AG20443 (cell line): ENCODE measurements at places on chromosomes 3 and 15.
A peak's percentile ranks its signal among the peaks of the same experiment; 100 is the strongest.

GRCh38 chr3:45817831-45818522 is 21.6 kb upstream of the SLC6A20 start:
- peak; percentile 76 for DNase-seq

DNA sequence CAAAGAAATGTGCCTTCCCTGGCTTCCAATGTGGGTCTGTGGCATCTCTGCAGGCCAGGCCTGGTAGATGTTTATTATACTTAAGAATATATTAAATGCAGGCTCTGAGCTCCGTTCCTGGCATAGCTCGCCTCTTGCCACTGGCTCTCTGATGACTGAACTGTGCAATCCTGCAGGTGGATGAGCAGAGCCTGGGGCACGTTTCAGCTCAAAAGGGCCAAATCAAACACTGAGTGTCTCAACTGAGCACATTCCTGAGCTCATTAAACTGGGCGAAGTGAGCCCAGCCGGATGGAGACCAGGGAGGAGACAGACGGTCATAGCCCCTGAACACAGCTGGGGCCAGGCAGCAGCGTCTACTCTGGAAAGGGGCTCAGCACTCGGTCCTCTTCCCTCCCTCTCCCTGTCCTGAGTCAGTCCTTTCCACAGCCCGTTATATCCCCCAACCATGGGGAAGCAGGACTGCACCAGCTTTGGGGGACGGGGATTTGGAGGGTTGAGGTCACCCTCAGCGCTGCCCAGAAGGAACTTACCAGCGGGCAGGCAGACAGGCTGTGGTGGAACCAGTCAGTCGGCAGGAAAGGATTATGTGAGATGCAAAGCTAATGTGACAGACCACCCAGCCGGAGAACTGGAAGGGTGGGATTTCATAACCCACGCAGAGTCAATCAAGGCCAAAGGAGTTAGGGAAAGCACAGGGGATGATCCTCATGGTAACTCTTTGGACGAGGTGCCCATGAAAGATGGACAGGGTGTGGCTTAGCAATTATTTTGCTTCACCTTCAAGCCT is 77.4 kb upstream of the ANKRD34C start:
- no peak for DNase-seq

DNA sequence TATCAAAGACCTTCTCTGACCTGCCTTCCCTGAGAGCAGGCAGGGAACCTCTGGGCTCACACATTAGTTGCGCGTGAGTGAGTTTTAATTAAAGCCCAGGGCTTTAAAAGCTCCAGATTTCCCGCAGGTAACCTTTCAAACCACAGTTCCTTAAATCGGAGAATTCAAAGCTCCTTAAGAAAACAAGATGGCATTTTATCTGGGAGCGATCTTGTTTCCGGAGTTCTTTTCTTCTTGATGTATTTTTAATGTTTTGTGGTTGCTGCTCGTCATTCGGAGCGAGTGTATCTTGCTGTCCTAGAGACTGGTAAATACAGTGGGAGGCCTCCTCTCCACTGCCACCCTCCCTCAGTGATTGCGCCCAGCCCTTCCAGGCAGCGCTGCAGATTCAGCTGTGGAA is 284.3 kb downstream of the CLSTN2 start:
- no peak for DNase-seq

DNA sequence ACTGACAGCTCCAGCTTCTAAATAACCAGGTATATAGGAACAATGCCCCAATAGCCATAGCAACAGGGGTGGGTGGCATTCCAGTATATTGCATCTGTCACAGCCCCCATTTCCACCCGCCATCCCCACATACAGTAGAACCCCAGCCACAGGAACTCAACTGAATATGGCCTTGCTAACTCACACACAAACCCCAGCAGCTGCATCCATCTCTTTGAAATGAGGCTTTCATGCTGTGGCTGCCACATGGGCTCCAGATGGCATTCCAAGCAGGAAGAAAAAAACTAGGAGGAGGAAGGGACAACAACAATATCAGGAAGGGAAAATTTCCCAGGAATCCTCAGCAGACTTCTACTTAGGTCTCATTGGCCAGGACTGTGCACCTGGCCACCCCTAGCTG is 54.6 kb downstream of the CCR3 start:
- DNase-seq, result no peak

DNA sequence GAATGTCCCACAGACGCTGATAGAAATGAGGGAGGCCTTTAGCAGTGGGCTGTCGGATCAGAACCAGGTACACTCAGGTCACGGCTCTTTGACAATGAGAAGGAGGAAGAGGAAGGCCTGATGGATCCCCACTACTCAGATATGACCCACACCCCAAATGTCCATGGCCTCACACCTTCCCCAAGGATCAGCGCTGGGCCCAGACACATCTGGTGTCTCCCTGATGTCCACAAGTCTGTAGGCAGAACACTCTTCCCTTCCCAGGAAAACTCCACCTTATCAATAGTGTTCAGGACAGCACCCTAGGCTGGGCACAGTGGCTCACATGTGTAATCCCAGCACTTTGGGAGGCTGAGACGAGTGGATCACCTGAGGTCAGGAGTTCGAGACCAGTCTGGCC is 33.3 kb upstream of the SFMBT1 start:
- DNase-seq, result no peak

DNA sequence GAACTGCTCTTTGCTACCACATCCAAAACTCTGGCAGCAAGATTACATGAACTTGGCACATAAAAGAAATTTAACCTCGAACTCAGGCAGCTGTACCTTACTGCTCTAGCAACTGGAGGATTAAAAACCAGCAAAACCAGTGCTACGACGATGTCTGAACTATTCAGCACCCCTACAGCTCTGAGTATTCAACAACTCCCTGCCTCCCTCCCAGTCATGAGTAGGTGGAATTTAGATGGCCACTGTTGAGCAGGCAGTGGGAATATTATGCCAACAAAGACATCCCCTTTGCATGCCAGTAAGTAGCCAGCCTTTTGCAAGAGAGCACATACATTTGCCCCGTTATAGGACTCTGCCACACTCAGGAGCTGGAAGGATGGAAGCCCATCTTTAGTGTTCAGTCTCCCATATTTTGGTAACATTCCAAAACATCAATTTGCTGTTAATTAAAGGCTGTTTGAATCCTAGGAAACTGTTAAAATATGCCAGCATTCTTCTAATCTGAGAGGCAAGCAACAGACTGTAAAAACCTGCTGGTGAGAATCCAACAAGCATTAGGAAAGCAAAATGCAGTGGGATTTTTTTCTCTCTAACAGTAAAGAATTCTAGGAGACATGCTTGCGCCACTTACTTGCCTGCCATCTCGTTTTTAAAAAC is 85.4 kb downstream of the ZNF385D start:
- DNase-seq, result peak; percentile 21

GRCh38 chr15:63288778-63289378 is 11.5 kb downstream of the APH1B start:
- peak; percentile 60 for DNase-seq

DNA sequence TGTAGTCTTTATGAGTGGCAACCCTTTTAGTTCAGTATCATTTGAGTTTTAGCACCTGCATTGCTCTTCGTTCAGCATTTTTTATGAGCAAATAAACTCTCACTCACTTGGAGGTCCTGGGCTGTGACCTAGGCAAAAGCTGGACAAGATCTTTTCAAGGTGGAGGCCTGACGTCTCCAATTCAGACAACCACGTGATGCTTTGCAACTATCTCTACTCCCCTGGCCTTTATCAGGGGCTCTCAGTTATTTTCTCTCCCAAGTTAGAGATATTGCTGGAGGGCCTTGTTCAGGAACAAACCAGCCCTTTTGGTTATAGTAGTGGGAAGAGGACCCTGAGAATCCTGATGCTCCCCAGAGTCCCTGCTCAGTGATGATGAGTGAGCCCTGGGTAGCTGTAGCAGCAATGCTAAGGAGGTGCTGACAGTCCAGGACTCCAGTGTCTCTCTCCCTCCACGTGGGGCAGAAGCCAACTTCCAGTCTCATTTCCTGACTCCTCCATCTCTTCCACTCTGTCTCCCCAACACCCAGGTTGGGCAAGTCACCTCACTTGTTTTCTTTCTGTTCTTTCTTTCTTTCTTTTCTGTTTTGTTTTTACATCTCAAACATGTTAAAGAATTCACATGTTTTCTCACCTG is 30.4 kb downstream of the HAPLN3 start:
- DNase-seq, result no peak

DNA sequence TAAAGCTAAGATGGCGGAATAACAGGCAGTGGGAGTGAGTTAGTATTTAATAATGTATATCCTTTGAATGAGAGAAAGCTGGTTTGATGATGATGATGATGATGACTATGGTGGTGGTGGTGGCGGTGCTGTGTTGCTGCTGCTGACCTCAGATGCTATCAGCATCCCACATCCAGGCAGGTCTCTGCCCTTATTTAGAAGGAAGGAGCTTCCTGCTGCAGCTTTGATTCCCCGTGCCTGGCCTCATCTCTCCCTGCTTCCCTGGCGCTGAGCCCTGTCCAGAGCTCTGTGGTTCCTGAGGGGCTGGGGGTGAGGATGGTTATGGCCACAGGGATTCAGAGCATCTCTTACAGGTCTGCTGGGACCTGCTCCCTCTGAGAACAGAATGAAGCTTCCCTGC is 73.1 kb downstream of the RAB11A start:
- no peak for DNase-seq

DNA sequence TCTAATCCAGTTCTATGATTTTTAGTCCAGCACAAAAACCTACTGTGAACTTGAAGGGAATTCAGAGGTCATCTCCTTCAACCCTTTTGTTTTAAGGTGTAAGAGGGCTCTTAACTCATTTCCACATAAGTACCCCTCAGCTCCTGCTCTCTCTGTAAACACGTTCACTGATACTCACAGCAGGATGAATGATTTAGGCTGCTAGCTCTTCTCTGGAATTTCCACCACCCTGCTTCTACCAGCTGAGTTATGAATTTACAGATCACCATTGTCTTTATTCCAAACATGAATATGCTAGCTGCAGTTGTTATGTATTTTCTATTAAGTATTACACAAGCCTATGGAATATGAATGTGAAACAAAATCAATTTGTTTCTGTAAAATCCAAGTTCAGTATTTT is 101.3 kb upstream of the NANOGP8 start:
- no peak for DNase-seq

GRCh38 chr3:51773529-51774056 is 5.4 kb downstream of the IQCF6 start:
- no peak for DNase-seq

DNA sequence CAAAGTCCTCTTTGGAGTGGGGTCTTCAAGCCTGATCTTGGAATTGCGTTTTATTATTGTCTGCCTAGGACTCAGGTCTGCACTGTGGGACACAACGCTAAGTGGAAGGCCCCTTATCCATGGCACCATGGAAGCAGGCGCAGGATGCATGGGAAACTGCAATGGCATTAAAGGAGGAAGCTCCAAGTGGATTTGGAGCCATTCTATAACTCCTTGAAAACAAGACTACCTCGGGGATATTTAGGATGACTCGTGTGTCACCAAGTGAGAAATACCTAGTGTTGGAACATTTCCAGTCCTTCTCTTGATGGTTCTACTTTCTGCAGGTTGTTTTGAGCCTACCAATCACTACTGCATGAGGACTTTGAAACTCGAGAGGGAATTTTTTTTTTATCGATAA is 126.6 kb upstream of the ZBED2 start:
- DNase-seq, result no peak

GRCh38 chr15:79451361-79451999 is 19.3 kb downstream of the MINAR1 start:
- DNase-seq, result no peak

- no peak for DNase-seq
Observed at GRCh38 chr3:131775650-131776049, 259.2 kb downstream of the CPNE4 start.
